ENCODE measurements at places on chromosomes 12 and 14.

- H3K36me3 ChIP-seq: no peaks in the 10 kb centered on the region
- no peak overlapping the region for H3K27ac ChIP-seq
- DNase-seq: peak; percentile 12
- no peaks in the 10 kb centered on the region for H3K4me1 ChIP-seq
- no peak overlapping the region for H3K4me3 ChIP-seq
These were observed 119.6 kb downstream of the GCH1 start for GRCh38 chr14:54782751-54783659.

DNA sequence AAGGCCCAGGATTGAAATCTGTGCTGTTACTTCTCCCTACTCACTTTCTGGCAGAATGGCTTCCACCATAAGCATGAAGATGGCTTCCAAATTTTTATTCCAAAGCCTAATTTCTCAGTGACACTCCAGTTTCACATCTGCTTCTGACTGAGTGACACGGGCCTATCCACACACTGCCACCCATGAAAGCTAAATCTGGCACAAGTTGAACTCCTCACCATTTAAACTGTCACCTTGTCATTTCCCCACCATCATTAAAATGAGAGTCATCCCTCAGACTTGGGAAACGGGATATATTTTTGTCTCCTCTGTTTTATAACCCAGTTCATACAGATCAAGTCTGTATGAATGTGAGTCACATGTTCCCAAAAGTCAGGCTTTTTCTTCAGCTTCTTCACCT, 77.1 kb downstream of the MGST1 start:
- no peaks in the 10 kb centered on the region for H3K36me3 ChIP-seq
- no peak for DNase-seq
- no peaks in the 10 kb centered on the region for H3K27me3 ChIP-seq
- H3K4me1 ChIP-seq: no peaks in the 10 kb centered on the region
- H3K27ac ChIP-seq: no peak overlapping the region
- H3K4me3 ChIP-seq: no peak overlapping the region

GRCh38 chr12:111886662-111887545, 44.9 kb downstream of the MAPKAPK5 start:
- no peak for DNase-seq
- no peak overlapping the region for H3K4me3 ChIP-seq
- no peaks in the 10 kb centered on the region for H3K4me1 ChIP-seq
- H3K36me3 ChIP-seq: peaks cover 95% of the 10 kb centered on the region
- H3K27me3 ChIP-seq: no peaks in the 10 kb centered on the region
- no peak overlapping the region for H3K27ac ChIP-seq

GRCh38 chr12:23628806-23629205, 320.7 kb downstream of the SOX5 start:
- no peaks in the 10 kb centered on the region for H3K4me1 ChIP-seq
- no peak for DNase-seq
- H3K27me3 ChIP-seq: no peaks in the 10 kb centered on the region

DNA sequence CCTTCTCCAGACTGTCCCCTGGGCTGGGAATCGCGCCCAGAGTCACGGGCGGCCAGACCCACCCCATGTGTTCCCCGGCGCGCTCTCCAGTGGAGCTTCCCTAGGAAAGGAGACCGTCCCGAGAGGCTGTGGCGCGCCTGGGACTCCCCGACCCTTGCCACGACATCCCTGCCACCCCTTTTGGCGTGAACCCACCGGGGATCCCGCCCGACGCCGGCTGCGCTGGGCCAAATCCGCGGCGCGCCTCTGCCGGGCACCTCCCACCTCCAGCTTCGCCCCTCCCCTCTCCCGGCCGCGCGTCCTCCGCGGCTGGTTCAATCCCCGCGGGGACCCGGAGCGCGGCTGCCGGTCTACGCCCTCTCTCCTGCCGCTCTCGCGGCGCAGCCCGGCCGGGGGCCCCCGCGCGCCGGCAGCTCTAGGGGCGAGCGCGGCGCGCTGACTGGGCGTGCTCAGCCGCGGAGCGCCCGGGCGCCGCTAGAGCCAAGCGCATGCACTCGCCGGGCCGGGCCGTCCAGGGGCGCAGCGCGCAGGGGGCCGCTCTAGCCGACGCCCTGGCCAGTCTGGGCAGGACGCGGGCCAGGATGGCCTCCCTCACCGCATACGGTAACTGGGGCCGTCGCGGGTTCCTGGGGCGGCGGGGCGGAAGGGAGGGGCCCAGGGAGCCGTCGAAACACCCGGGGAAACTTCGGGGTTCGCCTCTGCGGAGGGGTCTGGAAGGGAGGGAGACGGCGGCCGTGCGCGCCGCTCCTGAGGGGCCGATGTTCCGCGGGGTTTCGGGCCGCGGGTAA, 77.4 kb upstream of the ANO4 start:
- no peaks in the 10 kb centered on the region for H3K27me3 ChIP-seq
- no peak overlapping the region for H3K27ac ChIP-seq
- DNase-seq: no peak
- H3K4me1 ChIP-seq: no peaks in the 10 kb centered on the region

GRCh38 chr14:24133735-24134134, 2.3 kb upstream of the PSME1 start:
- H3K27ac ChIP-seq: no peak overlapping the region
- no peaks in the 10 kb centered on the region for H3K27me3 ChIP-seq
- peaks cover 20% of the 10 kb centered on the region for H3K36me3 ChIP-seq
- H3K4me1 ChIP-seq: peaks cover 31% of the 10 kb centered on the region

GRCh38 chr14:83171761-83172160, 1638.1 kb upstream of the SEL1L start:
- no peak for DNase-seq
- no peaks in the 10 kb centered on the region for H3K27me3 ChIP-seq
- H3K4me3 ChIP-seq: no peak overlapping the region
- H3K27ac ChIP-seq: no peak overlapping the region

DNA sequence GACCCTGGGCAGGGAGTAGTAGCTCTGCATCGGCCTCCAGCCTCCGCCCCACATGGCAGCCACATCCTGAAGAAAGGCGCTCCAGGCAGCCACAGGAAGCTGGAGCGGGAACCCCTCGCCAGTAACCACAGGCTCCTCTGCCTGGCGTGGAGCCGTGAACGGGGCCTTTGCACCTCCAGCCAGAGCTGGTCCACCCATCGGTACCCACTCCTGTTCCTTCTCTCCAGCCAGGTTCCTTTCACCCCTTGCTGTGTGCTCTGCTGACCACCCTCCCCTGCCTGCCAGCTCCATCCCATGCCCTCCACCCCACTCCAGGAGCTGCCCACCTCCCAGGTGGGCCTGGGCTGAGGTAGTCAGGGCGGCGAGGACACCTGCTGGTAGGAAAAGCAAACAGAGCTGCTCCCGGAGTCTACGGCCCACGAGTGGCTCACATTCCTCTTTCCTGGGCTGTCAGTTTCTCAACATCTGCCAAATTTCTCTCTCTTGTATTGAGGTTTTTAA, 2.7 kb downstream of the TGFB3 start:
- peaks cover 30% of the 10 kb centered on the region for H3K4me1 ChIP-seq
- H3K36me3 ChIP-seq: no peaks in the 10 kb centered on the region
- no peak overlapping the region for H3K27ac ChIP-seq
- DNase-seq: peak; percentile 32
- no peak overlapping the region for H3K4me3 ChIP-seq

DNA sequence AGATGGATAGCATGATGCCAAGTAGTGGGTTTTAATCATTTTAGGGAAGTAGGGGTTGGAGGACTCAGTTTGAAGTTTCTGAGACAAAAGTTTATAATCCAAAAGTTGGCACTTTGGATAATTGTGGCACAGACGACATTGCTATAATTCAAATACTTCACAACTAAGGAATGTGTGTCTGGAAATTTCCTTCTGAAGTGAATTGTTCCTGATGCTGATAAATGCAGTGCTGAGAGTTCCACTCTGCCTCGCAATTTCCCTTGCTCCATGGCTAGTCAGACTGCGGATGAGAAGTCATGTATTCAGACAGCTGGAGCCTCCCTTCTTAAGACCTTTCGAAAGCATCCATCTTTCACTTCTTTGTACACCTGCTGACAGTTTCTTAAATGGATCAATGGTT, 393.3 kb upstream of the PRICKLE1 start:
- H3K27ac ChIP-seq: no peak overlapping the region
- no peaks in the 10 kb centered on the region for H3K4me1 ChIP-seq
- no peak for DNase-seq
- H3K27me3 ChIP-seq: no peaks in the 10 kb centered on the region
- no peaks in the 10 kb centered on the region for H3K36me3 ChIP-seq

- H3K27ac ChIP-seq: no peak overlapping the region
- peaks cover 13% of the 10 kb centered on the region for H3K4me1 ChIP-seq
- DNase-seq: no peak
- H3K27me3 ChIP-seq: no peaks in the 10 kb centered on the region
- H3K36me3 ChIP-seq: no peaks in the 10 kb centered on the region
These were observed 329.9 kb downstream of the BMP4 start for GRCh38 chr14:53626761-53627160.

DNA sequence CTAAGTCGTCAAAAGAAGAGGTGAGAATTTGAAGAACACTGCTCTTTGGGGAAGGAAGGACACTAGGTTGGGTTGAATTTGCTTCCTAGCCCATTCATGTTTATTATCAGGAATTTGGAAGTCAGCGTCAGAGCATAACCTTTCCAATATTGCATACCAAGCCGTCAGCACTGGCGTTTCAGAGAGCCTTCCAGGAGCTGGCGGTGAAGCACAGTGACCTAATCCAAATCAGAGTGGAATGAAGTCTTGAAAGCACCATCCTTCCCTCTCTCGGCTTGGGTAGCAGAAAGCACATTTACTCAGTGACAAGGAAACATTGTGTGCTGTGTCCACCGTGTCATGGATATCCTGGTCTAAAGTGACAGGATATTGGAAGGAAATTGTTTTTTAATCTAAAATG, 240.3 kb upstream of the PELI2 start:
- no peaks in the 10 kb centered on the region for H3K36me3 ChIP-seq
- no peaks in the 10 kb centered on the region for H3K27me3 ChIP-seq
- no peak overlapping the region for H3K27ac ChIP-seq
- DNase-seq: no peak
- no peak overlapping the region for H3K4me3 ChIP-seq

DNA sequence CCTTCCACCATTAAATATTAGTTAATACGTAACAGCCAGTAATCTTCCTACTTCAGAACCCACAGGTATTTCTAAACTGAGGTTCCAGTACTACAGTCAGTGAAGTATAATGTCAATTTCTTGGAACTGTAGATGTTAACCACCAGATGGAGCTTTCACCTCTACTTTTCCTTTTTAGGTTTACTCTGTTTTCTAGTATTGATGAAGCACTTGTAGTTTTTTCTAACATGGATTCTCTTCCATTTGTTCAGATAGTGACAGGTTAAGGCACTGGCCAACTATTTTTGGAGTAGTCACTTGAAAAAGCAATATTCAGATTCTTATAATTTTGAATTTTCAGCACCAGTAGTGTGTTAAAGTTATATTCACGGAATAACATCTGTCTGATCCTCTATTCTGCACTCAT, 4.6 kb upstream of the SEC23A start:
- peaks cover 13% of the 10 kb centered on the region for H3K4me1 ChIP-seq
- H3K4me3 ChIP-seq: no peak overlapping the region
- H3K36me3 ChIP-seq: no peaks in the 10 kb centered on the region
- no peaks in the 10 kb centered on the region for H3K27me3 ChIP-seq
- DNase-seq: no peak

- no peak for DNase-seq
- H3K27ac ChIP-seq: no peak overlapping the region
- H3K27me3 ChIP-seq: no peaks in the 10 kb centered on the region
- peaks cover 54% of the 10 kb centered on the region for H3K4me1 ChIP-seq
- H3K36me3 ChIP-seq: no peaks in the 10 kb centered on the region
These were observed 54.6 kb downstream of the GTF2A1 start for GRCh38 chr14:81166121-81166520.

DNA sequence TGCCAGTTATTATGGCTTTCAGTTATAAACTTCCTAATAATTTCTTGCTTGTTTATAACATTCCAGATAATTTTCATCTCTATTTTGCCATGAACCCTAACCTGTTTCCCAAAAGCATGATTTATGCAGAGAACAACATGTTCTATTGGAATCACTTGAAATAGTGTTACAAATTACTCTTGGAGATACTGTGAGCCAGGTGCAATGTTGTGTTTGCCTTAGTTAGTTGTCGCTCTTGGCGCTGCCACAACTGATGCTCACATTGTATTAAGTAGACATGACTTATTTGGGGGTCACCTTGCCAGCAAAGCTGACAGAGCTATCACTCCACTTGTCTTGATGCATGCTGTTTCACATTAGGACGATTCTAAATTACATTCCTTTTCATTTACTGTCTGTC, 49.4 kb downstream of the TSPAN8 start:
- no peaks in the 10 kb centered on the region for H3K27me3 ChIP-seq
- H3K36me3 ChIP-seq: no peaks in the 10 kb centered on the region
- H3K27ac ChIP-seq: no peak overlapping the region
- no peaks in the 10 kb centered on the region for H3K4me1 ChIP-seq
- no peak for DNase-seq

DNA sequence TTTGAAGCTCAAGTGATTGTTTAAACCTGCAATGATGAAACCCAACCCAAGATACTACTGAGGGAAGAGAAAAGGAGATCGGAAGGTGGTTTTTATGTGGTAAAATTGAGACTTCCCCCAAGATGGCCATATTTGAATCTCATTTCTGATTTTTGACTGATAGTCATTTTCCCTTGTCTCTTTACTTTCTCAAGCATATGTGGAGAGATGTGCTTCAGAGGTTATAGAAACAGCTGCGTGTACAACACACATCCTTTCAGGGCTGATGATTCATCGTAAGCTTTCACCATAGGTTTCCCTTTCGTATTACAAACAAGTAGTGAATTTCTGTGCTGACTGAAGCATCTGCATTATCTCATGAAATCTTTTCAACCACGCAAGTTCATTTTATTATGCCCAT, 276.2 kb downstream of the EMP1 start:
- no peaks in the 10 kb centered on the region for H3K27me3 ChIP-seq
- no peaks in the 10 kb centered on the region for H3K36me3 ChIP-seq
- no peak for DNase-seq
- H3K27ac ChIP-seq: no peak overlapping the region

GRCh38 chr12:64098709-64099354, 123.3 kb downstream of the KICS2 start:
- no peak overlapping the region for H3K27ac ChIP-seq
- no peak for DNase-seq
- no peaks in the 10 kb centered on the region for H3K4me1 ChIP-seq
- no peak overlapping the region for H3K4me3 ChIP-seq
- H3K36me3 ChIP-seq: no peaks in the 10 kb centered on the region

DNA sequence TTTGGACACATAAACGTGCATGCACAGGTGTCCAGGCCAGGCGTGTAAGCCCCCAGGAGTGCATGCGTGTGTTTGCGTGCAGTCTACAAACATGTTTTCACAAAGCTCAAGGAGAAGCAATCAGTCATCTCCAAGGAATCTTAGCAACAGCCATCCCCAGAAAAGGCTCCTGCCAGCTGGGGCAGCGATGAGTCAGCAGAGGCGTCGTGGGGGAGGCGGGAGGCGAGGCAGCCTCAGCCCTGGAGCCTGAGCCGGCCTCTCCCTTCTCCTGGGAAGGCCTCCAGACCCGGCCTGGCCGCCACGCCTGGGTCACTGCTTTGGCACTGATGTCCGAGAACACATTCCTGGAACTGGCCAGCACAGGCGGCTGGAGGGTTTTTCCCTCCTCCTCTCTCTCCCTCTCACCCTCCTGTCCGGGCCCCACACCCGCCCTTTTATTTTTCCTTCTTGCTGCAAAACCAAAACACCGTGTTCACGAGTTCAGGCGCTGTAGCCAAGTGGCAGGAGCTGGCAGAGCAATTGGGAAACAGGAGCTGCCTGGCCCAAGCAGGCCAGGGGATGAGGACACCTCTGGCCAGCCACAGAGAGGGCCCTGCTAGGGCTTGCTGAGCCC, 92.7 kb downstream of the LRRC74A start:
- no peaks in the 10 kb centered on the region for H3K36me3 ChIP-seq
- peak; percentile 50 for DNase-seq
- H3K4me1 ChIP-seq: peaks cover 55% of the 10 kb centered on the region
- H3K4me3 ChIP-seq: no peak overlapping the region

Measured in DND-41 (cell line).